Breast epithelium (tissue), 4 donors: ENCODE measurements at places on chromosomes 2 and 18.

DNA sequence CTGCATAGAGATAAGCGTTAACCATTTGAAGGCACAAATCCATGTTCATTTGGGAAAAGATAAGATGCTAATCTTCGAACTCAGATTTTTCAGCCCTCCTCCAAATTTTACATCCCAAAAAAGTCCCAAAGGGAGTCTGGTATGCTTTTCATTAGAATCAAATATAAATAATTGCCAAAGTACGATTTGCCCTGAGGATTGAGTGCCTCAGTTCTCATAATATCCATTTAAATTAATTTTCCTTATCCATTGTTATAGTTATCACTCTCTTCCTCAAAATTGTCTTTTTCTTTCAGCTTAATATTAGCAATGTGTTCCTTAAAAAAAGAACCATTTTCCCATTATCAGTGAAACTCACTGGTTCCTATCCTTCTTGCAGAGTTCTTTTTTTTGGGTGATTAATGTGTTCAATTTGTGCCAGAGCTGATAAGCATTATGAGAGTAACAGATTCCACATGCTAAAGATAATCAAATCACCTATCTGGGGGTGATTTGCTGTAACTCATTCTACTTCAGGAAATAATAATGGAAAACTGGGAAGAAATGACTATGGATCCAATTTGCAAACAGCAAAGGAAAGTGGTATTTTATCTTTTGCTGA is 686 bp downstream of the HNMT start:
- DNase-seq, result no peak

DNA sequence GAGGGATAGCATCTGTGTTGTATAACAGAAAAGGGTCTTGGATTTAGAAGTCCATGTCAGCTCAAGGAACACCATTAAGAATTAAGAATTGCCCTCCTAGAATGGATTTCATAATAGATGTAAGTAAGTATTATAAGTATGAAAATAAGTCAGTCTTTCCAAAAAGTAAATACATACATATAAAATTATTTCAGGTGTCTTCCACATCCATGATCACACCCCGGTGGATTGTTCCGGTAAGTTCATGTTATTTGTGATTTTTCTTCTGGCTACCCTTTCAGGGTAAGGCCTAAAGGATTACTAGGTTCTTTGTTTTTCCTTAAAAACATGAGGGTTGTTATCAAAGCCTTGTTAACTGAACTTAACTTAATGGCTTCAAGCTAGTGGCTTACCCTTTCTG is 55.9 kb downstream of the TMEM185B start:
- no peak for DNase-seq

DNA sequence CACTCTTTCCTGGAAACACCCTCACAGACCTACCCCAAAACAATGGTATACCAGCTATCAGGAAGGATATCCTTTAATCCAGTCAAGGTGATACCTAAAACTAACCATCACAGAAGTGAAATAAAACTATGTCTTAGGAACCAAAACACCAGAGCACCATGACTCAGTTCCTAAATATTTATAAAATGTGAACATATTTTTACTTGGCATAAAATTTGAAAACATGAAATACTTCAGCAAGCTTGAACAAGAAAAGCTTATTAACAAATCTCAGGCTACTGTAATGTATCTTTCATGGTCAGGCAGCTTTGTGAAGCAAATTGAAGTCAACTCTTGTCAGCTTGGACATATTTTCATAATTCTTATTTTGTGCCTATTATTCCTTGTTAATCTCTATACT is 440.8 kb upstream of the CDH20 start:
- no peak for DNase-seq

DNA sequence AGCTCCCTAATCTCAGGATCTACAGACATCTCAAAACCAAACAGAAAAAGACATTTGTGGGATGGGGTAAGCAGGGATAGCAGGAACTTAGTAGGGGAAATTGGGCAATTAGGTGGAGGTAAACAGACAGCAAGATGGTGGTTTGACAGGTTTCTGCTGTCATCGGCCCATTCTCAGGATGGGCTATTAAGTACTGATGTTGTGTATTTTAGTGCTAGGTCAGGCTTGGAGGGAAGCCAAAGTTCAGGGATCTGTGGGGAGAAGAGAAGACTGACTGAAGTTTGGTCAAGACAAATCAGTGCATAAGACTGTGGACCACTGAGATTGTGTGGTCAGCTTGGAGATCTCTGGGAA is 96.8 kb upstream of the THUMPD2 start:
- DNase-seq, result no peak

- DNase-seq, result no peak
Measured at GRCh38 chr18:28013066-28013465, 163.9 kb downstream of the CDH2 start.

DNA sequence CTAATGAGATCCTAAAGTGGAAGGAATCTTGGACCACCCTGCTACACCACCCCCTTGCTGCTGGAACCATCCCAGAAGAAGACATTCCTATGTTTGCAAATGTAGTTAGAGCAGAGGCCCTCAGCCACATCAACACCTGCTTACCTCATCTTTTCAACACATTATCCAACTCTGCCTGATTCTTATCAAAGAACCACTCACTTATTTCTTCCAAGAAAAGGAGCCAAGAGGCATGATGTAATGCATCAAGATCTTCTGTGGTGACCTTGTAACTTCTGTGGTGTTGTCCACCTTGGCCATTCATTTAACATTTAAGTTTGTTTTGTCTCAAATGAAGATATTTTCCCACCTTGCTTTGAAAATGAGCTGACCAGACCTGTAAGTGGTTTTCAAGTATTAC is 338.1 kb downstream of the CTNNA2 start:
- no peak for DNase-seq

DNA sequence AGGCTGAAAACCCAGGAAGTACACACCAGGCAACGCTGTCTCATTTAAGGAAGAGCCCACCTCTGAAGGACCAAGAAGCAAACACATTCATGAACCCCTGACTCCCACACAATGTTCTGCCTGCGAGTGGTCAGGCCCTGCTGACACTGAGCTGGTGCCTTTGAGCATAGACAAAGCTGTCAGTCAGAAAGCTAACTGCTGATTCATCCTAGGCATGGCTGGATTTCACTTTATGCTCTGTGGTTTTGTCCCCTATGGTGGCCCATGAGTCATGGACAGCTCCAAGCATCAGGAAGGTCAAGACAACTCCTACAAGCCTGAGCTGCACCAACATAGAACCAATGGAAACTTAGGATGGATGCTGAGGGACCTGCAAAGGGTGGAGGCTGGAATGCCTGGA is 78.9 kb downstream of the UXS1 start:
- DNase-seq, result no peak

DNA sequence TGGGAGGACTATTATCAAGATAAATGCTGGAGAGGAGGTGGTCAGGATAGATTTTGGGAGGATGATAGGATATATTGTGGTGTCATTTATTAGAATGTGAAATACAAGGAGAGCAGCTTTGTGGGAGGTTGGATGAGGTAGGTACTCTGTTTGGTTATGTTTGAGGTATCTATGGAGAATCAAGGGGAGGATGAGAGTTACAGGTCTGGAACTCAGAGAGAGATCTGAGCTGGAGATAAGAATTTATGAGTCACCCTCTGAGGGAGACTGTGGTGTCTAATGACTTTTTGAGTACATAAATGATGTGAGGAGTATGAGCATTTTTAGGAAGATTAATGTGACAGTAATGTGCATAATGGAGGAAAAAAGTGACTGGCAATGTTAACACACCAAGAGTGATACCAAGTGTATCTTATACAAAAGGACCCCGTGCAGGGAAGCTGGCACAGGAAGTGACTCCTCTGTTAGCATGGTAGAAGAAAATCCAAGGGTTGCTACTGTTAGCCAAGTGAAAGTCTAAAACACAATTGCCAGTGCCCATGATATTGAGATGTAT is 48.2 kb downstream of the CRIM1 start:
- no peak for DNase-seq

DNA sequence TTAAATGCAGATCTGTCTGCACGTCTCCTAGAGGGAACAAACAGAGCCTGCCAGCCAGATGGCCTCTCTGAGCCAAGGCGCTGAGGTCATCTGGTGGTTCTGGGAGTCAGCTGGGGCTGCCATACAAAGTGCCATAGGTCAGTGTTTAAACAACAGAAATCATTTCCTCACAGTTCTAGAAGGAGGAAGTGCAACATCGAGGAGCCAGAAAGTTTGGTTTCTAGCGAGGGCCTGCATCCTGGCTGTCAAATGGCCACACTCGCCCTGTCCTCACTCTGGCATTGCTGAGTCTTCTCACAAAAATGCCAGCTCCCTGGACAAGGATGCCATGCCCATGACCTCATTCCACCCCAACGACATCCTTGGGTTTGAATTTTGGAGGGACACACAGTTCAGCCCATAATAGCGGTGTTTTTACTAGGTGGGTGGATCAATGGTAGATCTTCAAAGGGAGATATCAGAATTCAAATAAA is 59.6 kb downstream of the MYT1L start:
- no peak for DNase-seq
